ENCODE measurements at places on chromosomes 13 and 19.

- DNase-seq = peak; percentile 63
These were observed 24.6 kb upstream of the SEMA6B start for GRCh38 chr19:4583961-4584669.

- no peak for DNase-seq
These were observed 83.2 kb downstream of the RUBCNL start for GRCh38 chr13:46303742-46304385.

DNA sequence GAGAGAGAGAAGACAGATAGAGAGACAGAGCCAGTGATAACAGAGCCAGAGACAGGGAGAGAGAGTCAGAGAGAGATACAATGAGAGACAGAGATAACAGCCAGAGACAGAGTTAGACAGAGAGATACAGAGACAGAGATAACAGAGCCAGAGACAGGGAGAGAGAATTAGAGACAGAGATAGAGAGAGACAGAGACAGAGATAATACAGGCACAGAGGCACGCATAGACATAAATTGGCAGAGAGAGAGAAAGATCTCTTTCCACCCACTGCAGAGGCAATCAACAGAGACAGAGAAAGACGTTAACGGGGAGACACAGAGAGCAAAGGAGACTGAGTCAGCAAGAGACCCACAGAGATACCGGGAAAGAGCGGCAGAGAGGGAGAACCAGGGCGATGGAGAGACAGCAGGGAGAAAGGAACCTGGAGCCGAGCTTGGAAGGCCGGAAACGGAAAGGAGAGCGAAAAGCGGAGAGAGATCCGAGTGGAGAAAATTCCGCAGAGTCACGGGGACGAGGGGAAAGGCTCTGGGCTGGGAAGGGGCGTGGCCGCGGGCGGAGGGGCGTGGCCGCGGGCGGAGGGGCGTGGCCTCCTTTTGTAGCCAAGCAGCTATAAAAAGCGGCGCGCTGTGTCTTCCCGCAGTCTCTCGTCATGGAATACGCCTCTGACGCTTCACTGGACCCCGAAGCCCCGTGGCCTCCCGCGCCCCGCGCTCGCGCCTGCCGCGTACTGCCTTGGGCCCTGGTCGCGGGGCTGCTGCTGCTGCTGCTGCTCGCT lies at the start of gene TNFSF9:
Gene TNFSF9, plus strand, starts transcription at position 641 of the 777 bp plus-strand sequence. Its CDS starts 11 bp downstream, at position 652.
- peak; percentile 13 for DNase-seq

DNA sequence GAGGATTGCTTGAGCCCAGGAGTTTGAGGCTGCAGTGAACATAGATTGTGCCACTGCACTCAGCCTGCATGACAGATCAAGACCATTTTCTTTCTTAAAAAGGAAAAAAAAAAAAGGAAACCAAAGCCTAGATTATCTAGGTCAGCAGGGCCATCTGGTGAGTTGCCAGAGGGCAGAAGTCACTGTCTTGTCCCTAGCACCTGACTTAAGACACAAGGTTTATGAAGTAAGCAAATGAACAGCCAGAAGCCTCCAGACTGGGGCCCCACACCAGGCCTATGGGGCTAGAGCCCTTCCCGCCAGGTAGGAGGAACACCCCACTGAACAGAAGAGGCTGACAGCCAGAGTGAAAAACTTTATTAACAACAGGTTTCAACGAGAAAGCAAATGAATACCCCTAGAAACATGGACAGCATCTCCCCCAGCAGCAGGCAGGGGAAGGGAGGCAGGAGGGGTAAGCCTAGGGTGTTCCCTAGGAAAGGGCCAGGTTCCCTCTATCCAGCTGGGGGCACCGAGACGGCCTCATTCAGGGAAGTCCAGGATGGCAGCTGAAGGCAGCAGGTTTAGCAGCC lies 1.2 kb downstream of the WDR83 start:
- DNase-seq = no peak

DNA sequence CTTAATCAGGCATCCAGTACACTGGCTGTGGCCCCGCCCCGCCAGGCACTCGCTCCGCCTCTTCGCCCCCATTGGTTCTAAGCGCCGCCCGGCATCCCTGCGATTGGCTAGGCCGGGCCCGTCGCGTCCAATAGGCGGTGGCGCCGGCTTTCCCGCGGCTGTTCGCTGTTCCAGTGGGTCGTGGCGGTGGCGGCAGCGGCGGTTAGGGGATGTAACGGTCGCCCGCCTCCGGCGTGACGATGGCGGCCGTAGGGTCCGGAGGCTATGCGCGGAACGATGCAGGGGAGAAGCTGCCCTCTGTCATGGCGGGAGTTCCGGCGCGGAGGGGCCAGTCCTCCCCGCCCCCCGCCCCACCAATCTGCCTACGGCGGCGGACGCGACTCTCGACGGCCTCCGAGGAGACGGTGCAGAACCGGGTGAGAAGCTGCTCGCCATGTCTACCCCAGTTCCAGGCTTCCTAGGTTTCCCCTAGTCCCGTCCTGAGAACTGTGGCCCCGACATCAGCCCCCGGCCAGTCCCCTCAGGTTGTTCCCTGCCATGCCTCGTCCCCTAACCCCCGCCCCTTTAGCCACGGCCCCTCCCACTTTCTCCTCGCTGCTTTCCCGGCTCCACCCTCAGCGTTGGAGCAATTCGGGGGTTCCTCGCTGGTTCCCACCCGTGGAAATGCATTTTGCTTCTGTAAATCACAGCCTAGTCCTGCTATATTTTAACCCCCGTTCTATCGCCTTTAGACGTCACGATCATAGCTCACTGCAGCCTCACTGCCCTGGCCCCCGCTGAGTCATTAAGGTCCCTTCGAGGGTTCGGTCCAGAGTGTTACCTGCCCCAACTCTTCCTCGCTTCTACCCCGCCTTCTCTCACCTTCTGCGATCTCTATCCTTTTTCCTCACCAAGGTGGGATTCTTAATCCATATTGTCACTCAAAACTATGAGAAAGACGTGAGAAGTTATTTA lies at the start of gene WDR62:
Gene WDR62, plus strand, starts transcription at position 165 of the 954 bp plus-strand sequence. Its CDS starts 75 bp downstream, at position 240.
- peak; percentile 97 for DNase-seq

DNA sequence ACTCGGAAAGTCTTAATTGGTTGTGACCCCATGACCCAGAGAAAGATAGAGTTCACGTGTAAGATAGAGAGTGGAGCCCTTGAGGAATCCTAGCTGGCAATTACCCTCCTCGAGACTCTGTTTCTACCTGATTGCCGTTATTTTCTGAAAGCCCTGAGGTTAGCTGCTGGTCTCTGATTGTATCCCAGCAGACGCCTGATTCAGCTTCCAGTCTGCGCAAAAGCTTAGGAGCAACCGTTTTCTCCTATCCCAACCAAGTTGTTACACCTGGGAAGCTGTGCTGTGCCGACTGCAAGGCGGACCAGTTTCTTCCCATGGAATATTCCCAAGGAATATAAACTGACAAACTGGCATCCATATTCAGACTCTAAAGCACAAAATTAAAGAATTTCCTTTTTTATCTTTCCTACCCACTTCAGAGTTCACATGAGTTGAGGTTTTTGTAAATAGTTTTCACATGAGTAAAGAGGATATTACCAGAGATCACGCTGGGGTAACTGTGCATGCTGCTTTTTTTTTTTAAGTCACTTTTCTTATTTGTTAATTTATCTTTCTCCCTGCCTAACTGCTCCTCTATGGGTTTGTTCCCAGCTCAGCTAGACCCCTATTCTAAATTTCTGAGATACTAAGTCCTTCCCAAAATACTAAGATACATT lies 1.5 kb upstream of the TRPC4 start:
- DNase-seq = no peak

DNA sequence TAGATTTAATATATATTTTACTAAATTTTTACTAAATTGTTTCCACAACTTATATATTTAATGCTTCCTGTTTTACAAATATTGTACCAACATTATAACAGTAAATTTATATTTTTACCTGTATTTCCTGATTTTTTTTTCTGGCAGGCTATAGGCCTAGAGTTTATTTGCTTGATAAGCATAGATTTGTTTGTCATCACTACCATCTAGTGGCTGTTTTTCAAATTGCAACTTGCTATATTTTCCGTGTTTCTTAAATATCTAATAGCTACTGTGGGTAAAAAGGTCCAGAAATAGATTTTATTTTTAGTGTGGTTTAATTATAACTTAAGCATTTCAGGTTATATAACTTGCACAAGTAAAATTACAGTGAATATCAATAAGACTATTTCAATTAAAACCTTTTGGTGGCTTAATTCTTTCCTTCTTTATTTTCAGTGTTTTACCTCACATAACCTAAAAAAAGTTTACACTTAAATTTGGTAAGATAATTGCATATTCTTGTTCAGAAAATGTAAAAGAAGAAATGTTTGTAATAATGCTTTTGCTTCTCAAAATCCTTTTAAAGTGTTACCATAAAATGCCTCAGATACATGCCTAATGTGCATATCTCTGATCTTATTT lies 60.6 kb downstream of the NDFIP2 start:
- DNase-seq = peak; percentile 35

DNA sequence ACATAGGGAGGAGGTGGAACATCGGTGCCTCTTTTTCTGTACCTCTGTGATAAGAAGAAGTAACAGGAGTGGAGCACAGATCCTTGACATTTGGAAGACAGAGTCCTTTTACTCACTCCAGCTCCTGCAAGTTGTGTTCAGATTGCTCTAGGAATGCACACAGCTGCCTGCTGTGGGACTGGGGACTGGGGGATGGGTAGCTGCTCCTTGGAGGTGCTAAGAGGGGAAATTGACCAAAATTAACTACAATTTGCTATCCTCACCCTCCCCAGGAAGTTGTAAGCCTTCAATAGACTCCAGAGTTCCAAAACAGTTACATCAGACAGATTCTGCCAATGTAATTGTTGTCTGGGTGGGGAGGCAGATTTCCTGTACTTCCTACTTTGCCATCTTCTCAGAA lies 317.9 kb downstream of the MTUS2 start:
- no peak for DNase-seq

- no peak for DNase-seq
These were observed 2.2 kb upstream of the AMH start for GRCh38 chr19:2246801-2247361.

DNA sequence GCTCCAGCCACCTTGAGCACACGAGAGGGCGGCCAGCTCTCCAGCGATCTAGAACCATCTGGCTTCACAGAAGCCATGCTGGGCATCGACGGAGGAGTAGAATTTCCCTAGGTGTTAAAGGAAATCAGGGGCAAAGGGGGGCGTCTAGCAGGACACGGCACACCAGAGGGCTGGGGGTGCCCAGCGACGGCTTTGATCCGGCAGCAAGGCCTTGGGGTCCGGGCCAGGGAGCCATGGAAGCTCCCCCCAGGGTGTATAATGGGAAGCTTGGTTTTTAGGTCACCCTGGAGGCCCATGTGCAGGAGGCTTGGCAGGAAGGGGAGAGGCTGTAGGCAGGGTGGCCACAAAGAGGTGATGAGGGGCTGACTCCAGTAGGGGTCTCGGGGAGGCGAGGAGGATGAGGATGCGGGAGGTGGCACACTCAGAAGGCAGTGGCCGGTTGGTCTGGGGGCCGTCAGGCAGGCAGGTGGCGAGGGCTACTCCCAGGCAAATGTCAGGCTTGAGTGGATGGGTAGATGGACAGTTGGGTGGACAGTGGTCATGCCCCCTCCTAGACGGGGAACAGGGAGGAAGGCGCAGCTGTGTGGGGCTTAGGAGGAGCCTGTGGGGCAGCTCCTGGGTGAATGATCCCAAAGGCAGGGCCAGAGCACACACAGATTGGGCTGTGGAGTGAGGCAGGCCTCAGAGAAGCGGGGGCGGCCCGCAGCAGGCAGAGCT lies 5.6 kb downstream of the KMT5C start:
- DNase-seq = no peak

GRCh38 chr19:12543855-12544254 lies 7.4 kb downstream of the ZNF564 start:
- DNase-seq = no peak

Data from NCI-H69 (cell line).